ENCODE measurements at places on chromosomes 5 and 9. TPM values are rescaled to one million over a fixed set of nuclear protein-coding genes. Genes with fewer than 3 reads are reported as not detected.

The OR13F1 gene
- total RNA-seq = not detected

The TMEM252 gene
- not detected for total RNA-seq

The CNTNAP3 gene
- total RNA-seq = 76.5 TPM

The AGXT2 gene
- not detected for total RNA-seq

The IL33 gene
- 180 TPM for total RNA-seq

The TUBB4B gene
- 144 TPM for total RNA-seq

The PCDHGC4 gene
- total RNA-seq = 3.2 TPM

The RNF145 gene
- total RNA-seq = 54.4 TPM

The TNFSF15 gene
- total RNA-seq = 0.19 TPM

The PCDHGB2 gene
- total RNA-seq = 5.9 TPM

The IFNK gene
- not detected for total RNA-seq

The DCANP1 gene
- total RNA-seq = not detected

The ZNF79 gene
- total RNA-seq = 9.2 TPM

The APC gene
- total RNA-seq = 66.3 TPM

The GOLM1 gene
- 27.0 TPM for total RNA-seq

The FCN2 gene
- not detected for total RNA-seq

The PLAC8L1 gene
- 0.40 TPM for total RNA-seq

The C9orf153 gene
- 0.26 TPM for total RNA-seq

The SMU1 gene
- 36.9 TPM for total RNA-seq

The GRPEL2 gene
- total RNA-seq = 12.4 TPM

The C5orf46 gene
- 0.66 TPM for total RNA-seq

The CRB2 gene
- total RNA-seq = not detected

The SLC34A3 gene
- total RNA-seq = 0.06 TPM

The TXNDC8 gene
- not detected for total RNA-seq

The NDST1 gene
- 23.3 TPM for total RNA-seq

The LCN15 gene
- total RNA-seq = not detected

The CBY3 gene
- total RNA-seq = not detected

The CCL21 gene
- not detected for total RNA-seq

The KLHL9 gene
- 42.0 TPM for total RNA-seq

The SPINK5 gene
- total RNA-seq = 0.13 TPM

The PCDHGA6 gene
- total RNA-seq = 5.3 TPM

The TERT gene
- not detected for total RNA-seq

The ZNF618 gene
- 14.4 TPM for total RNA-seq

The ARHGEF37 gene
- 0.99 TPM for total RNA-seq

The HMMR gene
- total RNA-seq = 35.1 TPM

The PTGDS gene
- 21.8 TPM for total RNA-seq

The SPACA9 gene
- total RNA-seq = 3.7 TPM

The FOXD4L6 gene
- not detected for total RNA-seq

The CDH18 gene
- total RNA-seq = 0.12 TPM

The FOXD4L4 gene
- total RNA-seq = 0.26 TPM

The RIGI gene
- total RNA-seq = 8.6 TPM

The ANXA2R gene
- total RNA-seq = 1.5 TPM

The CDK7 gene
- 40.3 TPM for total RNA-seq
